ENCODE measurements at places on chromosomes 2 and 18.

GRCh38 chr2:217790681-217791392 is 212.0 kb downstream of the TNS1 start:
- DNase-seq, result no peak

GRCh38 chr2:217798191-217798590 is 204.6 kb downstream of the TNS1 start:
- DNase-seq, result no peak

DNA sequence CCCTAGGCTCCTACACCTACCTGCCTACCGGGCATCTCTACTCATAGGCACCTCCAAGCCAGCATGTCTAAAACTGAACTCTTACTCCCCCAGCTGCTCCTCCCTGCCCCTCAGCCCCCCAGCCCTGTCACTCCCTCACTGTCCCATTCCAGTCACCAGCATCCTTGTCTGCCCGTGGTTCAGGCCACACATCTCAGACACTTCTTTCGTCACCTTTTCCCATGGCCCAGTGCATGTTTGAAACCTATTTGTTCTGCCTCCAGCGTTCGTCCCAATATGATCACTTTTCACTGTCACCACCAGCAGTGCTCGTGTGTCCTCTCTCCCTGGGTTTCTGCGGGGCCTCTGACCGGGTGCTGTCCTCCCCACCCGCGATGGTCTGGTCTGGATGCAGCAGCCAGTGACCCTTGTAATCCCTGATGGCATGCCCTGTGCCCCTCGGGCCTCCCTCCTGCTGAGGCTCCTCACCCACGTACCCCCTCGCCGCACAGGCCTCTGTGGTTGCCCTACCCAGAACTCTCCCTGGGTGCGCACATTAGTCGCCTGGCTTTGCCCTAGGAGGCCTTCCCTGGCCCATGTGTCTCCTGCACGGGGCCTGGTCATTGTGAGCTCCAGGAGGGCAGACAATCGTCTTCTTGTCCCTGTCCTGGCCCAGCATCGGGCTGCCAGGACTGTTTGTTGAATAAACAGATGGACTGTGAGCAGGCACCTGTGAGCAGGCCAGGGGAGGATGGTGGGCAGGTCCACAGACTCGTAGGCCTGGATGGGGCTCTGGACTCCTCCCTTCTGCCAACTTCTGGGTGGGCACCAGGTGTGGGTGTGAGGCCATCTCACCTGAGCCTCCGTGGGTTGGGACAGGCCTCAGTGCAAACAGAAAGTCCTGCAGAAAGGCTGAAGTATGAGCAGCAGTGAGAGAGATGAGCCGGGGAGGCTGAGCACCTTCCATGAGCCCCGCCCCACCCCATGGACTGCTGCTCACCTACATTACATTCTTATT is 15.5 kb downstream of the LDLRAD4 start:
- DNase-seq, result no peak

DNA sequence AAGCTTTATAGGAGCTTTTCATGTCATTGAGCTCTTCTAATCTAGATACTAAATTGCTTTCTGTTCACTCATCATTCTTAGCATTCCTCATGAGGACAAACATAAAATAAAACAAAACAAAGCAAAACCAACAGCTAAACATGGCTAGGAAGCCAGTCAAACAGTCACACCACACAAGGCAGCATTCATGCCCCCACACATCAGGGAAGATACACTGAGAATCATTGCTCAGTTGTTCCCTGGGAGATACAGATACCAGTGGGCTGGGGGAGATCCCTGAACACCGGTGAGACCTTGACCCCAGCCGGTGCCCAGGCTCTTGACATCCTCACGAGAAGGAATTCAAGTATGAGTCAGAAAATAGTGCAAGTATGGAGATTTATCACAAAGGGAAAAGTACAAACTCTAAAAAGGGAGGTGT is 177.9 kb upstream of the ARL4C start:
- DNase-seq, result no peak

DNA sequence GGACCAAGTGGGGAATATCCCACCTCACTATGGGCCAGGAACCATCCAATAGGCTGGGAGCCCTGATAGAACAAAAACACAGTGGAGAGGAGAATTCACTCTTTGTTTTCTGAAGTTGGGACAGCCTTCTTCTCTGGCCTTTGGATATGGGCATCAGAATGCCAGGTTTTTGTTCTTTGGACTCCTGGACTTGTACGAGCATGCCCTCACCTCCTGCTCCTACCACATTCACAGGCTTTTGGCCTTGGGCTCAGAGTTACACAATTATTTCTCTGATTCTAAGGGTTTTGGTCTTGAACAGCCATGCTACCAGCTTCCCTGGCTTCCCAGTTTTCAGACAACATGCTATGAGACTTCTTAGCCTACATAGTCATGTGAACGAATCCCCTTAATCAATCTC is 732.9 kb upstream of the VRK2 start:
- DNase-seq, result no peak

DNA sequence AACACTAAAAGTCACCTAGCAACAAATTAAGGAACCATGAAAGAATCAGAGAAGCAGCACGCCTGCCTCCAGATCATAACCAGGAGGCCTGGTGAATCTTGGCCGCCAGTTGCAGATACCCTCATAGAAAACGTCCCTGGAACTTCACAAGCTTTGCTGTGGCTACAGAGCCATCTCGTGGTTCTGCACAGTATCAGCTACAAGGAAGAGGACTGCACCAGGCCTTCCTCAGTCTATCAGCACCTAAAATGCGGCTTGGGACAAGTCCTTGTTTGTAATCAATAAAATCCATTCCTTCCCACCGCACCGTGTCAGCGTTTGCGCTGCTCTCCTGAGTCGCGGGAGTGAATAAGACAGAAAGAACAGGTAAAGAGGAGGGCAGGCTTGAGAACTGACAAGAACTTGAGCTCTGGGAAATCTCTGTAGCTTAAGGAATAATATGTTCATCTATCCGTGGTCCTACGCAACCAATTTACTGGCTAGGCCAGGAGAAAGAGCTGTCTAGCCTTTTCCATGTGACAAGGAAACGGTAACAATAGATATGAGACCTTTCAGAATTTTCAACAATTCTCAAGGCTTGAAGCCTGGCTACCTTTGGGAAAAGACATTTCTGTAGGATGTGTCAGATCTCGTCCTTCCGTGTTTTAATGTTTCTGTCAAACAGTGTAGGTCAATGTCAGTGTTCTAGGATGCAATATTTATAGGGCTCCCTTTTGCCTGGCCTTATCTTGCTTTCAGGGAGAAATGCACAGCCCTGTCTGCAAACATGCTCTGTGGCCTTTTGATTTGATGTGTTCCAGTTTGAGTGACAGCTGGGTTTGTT is 128.5 kb upstream of the RAB12 start:
- DNase-seq, result no peak

DNA sequence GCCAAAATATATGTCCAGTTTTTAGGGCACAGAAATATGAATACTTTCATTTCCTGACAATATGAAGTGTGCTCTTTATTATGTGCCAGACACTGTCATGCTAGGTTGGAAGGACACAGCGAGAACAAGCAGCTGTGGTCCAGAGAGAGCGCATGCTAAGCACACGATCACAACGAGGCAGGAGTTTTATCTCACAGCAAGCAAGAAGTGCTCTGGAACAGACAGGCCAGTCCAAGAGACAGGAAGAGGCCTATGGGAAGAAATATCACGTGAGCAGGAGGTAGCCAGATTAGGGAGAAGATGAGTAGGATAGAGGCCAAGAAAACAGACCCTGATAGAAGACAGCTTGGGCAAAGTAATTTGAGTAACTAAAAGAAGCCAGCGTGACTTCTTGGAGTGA is 135.5 kb upstream of the CAB39 start:
- DNase-seq, result no peak

GRCh38 chr2:150811259-150811855 is 323.9 kb upstream of the RND3 start:
- no peak for DNase-seq

- DNase-seq, result peak; percentile 21
These were observed 4.6 kb downstream of the IL37 start for GRCh38 chr2:112915300-112916144.

GRCh38 chr2:228181098-228182019 is at the start of gene SPHKAP:
Gene SPHKAP (minus strand): TSS chr2:228181687. CDS start chr2:228181598, 89 bp downstream.
- DNase-seq, result no peak

GRCh38 chr18:59744271-59744721 is 47.1 kb upstream of the CCBE1 start:
- DNase-seq, result no peak

GRCh38 chr2:188196343-188197008 is 95.2 kb upstream of the GULP1 start:
- DNase-seq, result no peak

DNA sequence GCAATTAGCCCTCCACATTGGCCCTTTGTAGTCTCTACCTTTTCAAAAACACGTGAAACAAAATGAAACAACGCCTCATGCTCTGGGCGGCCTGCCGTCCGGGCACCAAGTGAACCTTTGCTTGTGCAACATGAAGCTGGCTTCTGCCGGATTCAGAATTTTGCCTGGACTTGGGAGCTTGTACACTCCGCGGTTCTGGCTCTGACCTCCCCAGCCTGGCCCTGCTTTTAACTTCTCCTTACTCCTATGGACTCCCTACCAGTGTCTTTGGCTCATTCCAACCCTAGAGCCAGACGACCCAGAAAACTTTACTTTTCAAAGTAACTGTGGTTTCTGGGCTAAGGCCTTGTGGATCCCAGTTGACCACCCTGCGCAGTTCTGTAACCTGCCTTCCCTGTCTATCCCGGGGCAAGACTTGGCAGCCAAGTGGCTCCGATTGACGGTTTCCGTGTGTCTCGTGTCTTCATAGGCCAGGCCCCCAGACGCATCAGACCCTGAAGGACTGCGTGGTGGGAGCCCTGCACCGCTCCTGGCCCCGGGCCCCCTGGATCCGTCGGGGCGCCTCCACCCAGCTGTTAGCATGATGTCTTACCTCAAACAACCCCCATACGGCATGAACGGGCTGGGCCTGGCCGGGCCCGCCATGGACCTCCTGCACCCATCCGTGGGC is 1.9 kb downstream of the OTX1 start:
- DNase-seq, result peak; percentile 6

GRCh38 chr2:198731842-198732399 is 725.8 kb downstream of the SATB2 start:
- DNase-seq, result no peak

GRCh38 chr2:195677884-195678283 is 20.9 kb downstream of the SLC39A10 start:
- DNase-seq, result no peak

- no peak for DNase-seq
These were observed 935.0 kb downstream of the TRIB2 start for GRCh38 chr2:13651684-13652131.

GRCh38 chr2:158575051-158575635 is 118.4 kb downstream of the PKP4 start:
- no peak for DNase-seq

DNA sequence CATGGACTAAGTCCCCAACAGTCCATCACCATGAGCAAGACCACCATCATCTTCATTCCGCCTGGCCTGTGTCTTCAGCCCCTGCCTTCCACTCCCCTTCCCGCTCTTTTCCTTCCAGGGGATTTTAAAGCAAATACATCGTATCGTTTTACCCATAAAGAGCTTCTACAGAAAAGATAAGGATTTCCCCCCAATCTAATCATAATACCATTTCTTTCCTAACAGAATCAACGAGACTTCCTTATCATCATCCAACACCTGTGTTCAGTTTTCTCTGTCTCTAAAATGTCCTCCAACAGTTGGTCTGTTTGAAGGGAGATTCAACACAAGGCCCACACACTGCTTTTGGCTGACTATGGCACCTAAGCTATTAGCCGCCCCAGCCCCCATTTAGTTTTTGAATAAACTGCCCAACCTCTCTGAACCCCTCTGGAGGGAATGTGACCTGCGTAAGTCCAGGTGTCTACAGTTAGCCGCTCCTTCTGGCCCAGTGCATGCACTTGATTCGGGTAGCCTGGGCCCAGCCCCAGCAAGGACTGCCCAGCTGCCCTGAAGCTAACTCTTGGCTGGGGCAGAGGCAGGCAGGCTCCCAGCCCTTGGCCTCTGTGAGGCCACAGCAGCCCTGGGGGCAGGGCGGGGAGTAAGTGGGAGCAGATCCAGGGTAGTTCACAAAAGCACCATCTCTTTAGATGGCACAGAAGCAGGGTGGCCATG is 25.3 kb upstream of the SEMA4C start:
- DNase-seq, result no peak

GRCh38 chr2:9752441-9753275 is 90.6 kb upstream of the TAF1B start:
- peak; percentile 87 for DNase-seq
